Activated CD4-positive, alpha-beta T cell treated with anti-CD3 and anti-CD28 coated beads for 24 hours (primary cell): ENCODE measurements at places on chromosomes 7 and 10.

- peak; percentile 4 for DNase-seq
These were observed 42.6 kb upstream of the CC2D2B start for GRCh38 chr10:95864906-95865813.

GRCh38 chr10:11642566-11642965 lies 31.1 kb upstream of the USP6NL start:
- DNase-seq: no peak

- no peak for DNase-seq
These were observed 504.3 kb downstream of the TFEC start for GRCh38 chr7:115526278-115526677.

DNA sequence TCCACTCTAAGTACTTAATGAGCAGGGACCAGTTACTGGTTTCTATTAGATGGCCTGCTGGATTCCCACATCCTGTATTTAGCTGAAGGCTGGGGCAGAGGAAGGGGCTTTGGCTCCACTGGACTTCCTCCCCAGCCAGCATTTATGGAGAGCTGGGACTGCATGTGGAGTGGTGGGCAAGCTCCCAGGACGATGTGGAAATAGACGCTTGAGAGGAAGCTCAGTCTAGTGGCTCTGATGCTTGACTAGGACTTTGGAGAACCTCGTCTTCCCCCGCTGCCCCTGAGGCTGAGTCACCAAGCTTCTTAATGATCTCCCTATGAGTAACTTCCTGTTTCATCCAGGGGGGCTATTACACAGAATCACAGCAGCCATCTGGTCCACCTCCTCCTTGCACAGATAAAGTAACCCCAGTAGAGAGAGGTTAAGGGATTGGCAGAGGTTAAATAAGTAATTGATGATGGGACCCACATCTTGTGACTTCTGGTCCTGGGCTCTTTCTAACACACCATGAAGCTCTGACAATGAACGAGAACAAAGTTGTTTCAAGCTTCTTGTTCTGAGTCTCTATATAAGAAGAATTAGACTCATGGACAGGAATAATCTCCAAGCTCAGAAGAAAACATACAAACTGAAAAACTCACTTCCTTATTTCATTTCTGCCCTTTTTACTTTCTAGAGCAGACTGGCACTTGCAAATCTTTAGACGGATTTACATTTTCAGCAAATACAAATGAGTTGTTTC lies 126.2 kb downstream of the PRPF18 start:
- DNase-seq: no peak

DNA sequence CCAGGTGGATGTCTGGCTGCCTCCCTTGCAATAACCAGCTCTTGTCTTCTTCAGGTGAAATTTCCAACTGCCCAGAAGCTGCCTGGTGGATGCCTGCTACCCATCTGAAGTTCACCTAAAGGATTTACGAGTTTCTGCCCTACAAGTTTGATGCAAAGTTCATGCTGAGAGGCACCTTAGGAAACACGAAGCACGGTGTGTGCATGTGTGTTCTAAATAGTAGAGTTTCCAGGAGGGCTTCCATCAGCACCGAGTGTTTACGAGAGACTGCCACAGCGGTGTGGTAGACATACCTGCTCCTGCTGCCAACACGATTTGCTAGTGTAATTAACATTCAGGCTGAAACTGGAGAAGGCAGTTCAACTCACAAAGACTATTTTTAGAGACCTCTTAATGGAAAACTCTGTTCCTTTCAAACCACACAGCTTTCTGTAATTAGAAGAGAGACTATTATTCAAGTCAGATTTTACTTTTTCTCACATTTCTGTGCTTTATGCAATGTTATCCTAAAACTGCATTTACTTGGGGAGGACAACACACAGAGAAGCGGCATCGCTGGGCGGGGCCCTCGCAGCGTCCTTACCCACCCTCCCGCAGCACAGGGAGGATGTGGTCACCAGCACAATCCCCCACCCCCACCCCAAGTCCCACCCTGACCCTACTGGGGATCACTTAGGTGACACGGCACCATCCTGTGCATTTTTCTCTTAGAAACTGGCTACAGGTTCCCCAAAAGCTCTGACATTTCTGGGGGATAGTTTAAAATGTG lies 15.5 kb upstream of the CPXM2 start:
- DNase-seq: no peak

DNA sequence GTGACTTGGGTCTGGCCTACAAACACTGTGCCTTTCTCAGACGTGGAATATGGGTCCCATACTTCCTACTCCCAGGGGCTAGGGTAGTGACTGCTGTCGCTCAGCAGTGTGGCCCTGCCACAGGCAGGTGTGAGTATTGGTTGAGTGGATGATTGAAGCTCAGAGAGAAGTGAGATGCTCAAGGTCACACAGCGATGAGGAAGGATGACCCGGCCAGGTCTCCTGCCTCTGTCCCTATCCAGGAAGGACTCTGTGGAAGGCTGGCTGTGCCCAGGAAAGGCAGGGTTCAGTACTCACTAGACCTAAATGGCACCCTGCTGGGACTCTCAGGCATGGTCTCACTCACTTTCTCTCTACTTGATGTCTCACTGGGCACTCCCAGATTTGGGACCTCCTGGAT lies 2.8 kb downstream of the PRF1 start:
- no peak for DNase-seq

GRCh38 chr7:94856643-94857042 lies 50.8 kb upstream of the PPP1R9A start:
- no peak for DNase-seq

DNA sequence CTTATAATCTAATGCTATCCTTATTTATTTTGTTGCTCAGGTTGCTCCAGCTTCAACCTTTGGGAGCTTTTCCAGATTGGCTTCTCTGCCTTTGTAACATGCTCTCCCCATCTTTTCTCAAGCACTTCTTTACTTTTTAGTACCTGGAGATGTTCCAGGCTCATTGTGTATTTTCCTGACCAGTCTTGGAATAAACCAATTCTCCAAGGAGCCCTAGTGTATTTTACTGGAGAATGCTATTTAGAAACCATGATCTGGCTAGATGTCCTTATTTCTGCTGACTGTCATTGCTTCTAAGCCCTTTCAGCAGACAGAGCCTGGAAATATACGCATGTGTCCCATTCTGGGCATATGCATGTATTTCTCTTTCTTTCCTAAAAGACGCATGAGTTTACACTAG lies 95.7 kb downstream of the EMX2 start:
- no peak for DNase-seq

DNA sequence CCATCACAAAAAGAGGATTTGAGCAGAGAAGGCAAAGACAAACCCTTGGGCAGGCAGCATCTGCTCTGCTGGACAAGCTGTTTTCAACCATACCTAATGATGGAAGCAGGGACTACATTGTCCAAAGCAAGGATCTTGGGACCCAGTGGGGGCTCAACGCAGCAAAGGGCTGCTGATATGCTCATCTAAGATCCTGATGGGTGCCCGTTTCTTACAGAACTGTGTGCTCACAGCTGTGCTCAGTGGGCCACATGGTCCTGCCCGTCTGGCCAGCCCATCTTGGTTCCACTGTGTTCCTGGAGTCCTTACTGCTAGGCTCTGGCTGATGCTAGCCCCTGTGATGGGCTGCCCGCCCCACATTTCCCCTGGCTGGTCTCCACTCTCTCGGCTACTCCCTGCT lies 36.1 kb downstream of the GPRIN2 start:
- no peak for DNase-seq

GRCh38 chr7:124649397-124650014 lies 116.1 kb downstream of the GPR37 start:
- no peak for DNase-seq

DNA sequence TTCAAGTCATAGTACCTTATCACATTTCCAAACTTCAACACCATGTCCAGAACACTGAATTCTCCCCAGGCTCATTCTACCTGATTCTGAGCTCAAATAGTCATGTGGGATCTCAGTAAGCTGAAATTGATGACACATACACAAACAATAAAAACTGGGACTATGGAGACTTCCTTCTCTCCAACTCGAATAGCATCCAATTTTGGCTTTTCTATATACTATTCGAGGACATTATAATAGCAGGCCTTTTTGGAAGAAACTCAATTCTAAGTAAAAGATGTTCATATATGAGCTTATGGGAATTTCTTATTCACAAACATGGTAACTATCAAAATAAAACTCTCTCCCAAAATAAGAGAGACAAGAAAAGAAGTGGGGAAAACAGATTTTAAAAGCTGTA lies 551 bp upstream of the TAS2R40 start:
- DNase-seq: no peak

DNA sequence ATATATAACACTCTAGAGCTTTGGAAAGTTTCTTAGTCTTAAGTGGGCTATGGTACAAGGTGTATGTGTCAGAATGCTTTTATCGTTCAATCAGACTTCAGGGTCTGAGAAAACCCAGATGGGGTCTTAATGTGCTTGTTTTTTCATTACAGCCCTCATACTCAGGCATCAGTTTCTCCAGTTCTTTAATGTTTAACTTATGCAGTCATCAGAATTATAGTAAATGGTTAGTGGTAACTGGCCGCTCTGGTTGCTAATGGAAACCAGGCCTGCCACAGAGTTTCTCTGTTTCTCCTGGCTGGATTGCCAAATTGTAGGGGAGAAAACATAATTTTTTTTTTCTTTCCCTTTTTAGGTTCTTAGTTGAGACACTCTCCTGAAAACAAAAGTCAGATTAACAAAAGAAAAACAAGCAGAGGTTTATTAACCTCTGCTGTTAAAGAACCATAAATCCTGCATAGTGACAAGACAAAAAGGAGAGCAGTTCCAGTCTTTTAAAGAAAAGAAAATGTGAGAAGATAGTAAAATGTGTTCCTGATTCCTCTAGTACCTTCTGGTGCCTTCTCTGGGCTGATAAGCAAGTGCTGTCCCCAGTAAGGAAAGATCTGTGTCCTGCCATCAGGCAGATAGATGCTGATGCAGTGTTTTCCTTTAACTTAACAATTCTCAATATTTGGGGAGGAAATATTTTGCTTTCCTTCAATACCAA lies 21.5 kb upstream of the GHITM start:
- no peak for DNase-seq

DNA sequence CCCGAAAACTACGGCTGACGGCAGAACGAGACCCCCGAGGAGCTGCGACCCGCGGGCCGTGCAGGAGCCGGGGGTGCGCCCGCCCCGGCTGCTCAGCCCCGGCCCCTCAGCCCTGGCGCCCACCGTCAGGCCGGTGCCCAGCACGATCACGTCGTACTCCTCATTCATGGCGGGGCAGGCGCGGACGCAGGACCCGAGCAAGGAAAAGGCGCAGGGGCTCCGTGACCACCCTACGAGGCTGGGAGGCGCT lies 218 bp downstream of the GDI2 start:
- DNase-seq: no peak

DNA sequence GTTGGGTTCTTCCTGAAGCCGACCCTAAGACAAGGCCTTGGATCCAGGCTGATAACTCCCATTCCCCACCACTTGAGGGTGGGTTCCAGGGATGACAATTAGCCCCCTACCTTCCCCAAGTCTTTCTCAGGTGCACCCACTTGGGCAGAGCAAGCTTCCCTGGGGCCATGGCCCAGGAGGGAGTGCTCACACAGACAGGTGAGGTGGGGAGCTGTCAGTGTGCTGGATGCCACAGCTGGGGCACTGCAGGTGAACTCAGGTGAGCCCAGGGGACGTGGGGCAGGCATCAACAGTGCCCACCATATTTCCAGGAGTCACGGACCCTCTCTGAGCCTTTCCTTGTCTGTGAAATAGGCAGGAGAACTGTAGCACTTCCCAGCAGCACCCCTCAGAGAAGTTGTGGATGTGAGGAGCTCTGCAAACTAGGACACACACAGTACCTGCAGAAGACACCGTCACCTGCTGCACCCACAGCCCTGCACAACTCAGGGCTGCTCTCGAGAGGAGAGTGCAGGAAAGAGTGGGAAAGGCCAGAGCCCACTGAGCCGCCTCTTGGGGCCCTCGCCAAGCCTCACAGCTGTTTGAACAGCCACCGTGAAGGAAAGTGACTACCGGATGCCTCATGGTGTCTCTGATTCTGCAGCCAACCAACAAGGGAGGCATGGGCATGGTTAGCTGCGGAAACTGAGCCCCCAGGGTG lies 17.9 kb downstream of the SH3PXD2A start:
- no peak for DNase-seq

DNA sequence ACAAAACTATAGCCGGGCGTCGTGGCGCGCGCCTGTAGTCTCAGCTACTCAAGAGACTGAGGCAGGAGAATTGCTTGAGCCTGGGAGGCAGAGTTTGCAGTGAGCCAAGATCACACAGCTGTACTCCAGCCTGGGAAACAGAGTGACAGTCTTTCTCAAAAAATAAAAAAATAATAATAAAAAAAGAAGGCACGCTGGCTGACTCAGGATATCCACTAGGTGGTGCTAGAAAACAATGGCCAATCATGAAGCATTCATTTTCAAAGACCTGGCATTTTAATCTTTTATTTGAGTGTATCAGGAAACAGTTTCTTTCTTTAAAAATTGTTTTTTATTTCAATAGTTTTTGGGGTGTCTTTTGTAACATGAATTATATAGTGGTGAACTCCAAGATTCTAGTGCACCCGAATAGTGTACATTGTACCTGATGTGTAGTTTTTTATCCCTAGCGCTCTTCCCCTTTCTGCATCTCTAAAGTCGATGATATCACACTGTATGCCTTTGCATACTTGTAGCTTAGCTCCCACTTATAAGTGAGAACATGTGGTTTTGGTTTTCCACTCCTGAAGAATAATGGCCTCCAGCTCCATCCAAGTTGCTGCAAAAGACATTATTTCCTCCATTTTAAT lies 88.6 kb downstream of the LYZL1 start:
- DNase-seq: no peak

DNA sequence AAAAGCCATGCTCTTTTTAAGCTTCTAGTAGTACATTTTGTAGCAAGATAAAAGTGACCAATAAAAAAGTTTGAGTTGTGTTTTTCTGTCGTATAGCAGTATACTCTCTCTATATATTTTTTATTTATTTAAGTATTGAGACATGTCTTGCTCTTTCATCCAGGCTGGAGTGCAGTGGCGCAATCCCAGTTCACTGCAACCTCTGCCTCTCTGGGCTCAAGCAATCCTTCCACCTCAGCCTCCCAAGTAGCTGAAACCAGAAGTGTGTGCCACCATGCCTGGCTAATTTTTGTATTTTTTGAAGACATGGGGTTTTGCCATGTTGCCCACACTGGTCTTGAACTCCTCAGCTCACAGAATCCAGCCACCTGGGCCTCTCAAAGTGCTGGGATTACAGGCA lies 2.8 kb downstream of the SUGCT start:
- no peak for DNase-seq

GRCh38 chr10:101780187-101780817 lies 2.9 kb downstream of the NPM3 start:
- no peak for DNase-seq

- no peak for DNase-seq
These were observed 162.5 kb downstream of the MAGI2 start for GRCh38 chr7:79290841-79291497.

- DNase-seq: peak; percentile 8
These were observed 116.0 kb downstream of the SLIT1 start for GRCh38 chr10:97069576-97070362.

GRCh38 chr10:129973674-129974059 lies 9.6 kb upstream of the EBF3 start:
- no peak for DNase-seq

DNA sequence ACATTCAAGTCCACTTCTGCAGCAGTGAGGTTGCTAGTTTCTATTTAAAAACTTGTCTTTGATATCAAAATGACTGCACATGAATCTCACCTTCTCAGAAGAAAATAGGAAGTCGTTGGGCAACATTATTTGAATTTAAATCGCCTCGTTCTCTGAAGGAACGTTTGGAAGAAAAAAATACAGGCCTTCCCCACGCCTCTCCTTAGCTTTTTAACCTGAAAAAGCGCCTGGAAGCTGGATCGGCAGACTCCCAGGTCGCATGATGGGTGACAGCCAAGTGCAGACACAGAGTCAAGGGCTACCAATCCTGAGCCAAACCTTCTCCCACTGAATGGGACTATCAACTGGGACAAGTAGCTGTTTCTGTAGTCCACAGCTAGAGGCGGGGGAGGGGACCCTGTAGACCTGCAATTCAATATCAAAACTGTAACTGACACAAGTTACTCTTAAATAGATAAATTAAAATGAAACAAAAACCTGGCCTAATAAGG lies 2.2 kb downstream of the FAM53B start:
- DNase-seq: no peak
